ENCODE measurements at places on chromosomes 5 and 9.

- no peak for DNase-seq
Observed at GRCh38 chr9:114072184-114073140, 5.6 kb downstream of the AMBP start.

DNA sequence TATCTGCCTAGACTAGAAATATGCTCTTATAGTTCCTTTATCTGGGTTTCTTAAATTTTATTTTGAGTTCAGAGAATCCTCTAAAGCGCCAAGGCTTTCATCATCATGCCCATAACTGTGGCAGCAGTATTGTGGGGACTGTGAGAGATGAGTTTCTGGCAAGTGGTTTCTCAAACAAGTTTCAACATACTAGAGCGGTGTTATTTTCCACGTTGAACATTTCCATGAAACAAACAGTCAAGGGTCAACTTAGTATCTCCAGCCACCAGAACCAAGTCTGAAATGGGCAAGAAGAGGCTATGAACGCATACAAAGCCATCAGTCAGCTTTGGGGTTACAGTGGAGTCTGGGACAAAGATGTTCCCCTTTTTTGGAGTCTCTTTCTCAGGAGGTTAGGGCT is 40.3 kb downstream of the SERINC5 start:
- DNase-seq = no peak

- no peak for DNase-seq
Observed at GRCh38 chr9:135043345-135043744, 44.1 kb upstream of the OLFM1 start.

DNA sequence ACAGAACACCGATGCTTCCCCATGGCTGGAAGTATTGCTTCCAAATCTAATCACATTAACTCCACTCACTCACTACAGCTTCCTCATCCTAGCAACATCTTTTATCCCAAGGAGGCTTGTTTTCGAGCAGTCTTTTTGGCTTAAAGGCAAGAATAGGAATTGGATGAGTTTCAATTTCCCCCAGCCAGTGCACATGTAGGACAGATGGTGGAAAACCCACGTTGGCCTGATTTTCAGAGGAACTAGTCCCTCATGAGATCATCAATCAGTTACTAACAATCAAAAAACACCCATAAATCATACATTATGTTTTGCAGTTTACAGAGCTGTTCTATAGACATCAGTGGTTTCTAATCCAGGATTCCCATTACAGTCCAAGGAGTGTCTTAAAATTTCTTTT is 48.5 kb upstream of the AGXT2 start:
- DNase-seq = no peak

DNA sequence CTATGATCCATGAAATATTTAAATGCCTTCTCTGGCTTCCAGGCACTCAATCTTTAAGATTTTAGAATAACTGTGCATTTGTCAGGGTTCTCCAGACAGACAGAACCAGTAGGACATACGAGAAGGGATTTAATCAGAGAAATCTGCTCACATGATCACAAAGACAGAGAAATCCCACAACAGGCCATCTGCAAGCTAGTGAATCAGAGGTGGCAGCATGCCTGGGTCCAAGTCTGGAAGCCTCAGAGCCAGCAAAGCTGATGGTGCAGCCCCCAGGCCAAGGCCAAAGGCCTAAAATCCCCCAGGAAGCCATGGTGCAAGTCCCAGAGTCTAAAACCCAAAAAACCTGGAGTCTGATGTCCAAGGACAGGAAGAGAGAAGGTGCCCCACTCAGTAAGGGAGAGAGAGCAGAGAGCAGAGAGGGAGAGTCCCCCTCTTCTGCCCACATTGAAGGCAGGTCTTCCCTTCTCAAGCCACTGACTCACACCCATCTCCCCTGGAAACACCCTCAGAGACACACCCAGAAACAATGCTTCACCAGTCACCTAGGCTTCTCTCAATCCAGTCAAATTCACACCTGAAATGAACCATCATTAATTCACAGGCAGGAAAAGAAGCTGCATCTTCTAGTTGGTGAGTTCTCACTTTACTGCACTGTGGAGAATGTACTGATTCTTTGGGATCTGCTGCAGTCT is 48.7 kb downstream of the CAMSAP1 start:
- no peak for DNase-seq

DNA sequence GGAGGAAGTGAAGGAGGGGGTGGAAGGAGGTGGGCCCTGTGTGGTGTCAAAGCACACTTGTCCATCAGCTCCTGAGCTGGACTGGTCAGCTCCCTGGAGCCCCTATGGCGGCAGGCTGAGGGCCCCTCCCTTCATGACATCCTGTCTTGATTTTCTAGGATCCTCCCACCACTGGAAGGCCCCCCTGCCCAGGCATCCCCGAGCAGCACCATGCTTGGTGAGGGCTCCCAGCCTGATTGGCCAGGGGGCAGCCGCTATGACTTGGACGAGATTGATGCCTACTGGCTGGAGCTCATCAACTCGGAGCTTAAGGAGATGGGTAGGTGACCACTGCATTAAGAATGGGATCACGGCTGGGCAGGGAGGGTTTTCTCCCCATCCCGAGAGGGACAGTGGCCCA is 34.2 kb downstream of the JADE2 start:
- DNase-seq = no peak

DNA sequence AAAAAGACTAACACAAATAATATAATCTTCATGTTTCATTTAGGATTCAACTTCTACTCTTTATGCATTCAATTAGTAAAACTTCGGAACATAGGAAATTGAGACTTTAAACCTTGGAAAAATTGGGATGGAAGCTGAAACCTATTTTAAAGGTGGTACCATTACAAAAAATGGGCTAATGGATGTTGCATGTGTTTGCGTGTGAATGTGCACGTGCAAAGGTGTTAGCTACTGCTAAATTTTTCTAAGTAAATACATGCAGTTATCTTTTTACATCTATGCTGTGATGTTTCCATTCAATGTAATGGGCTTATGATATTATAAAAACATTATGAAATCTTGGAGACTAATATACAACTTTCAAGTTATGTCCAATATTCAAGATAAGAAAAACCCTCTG is 134.8 kb downstream of the CDH10 start:
- no peak for DNase-seq

- no peak for DNase-seq
Observed at GRCh38 chr5:10471677-10472076, 30.0 kb downstream of the ROPN1L start.

GRCh38 chr5:16461782-16462181 is 3.8 kb downstream of the ZNF622 start:
- no peak for DNase-seq

- DNase-seq = no peak
Observed at GRCh38 chr5:67792891-67793290, 422.7 kb upstream of the PIK3R1 start.

GRCh38 chr5:122182491-122182921 is 53.2 kb downstream of the ZNF474 start:
- no peak for DNase-seq

- DNase-seq = no peak
Observed at GRCh38 chr5:177494346-177495195, 2.8 kb downstream of the PDLIM7 start.

DNA sequence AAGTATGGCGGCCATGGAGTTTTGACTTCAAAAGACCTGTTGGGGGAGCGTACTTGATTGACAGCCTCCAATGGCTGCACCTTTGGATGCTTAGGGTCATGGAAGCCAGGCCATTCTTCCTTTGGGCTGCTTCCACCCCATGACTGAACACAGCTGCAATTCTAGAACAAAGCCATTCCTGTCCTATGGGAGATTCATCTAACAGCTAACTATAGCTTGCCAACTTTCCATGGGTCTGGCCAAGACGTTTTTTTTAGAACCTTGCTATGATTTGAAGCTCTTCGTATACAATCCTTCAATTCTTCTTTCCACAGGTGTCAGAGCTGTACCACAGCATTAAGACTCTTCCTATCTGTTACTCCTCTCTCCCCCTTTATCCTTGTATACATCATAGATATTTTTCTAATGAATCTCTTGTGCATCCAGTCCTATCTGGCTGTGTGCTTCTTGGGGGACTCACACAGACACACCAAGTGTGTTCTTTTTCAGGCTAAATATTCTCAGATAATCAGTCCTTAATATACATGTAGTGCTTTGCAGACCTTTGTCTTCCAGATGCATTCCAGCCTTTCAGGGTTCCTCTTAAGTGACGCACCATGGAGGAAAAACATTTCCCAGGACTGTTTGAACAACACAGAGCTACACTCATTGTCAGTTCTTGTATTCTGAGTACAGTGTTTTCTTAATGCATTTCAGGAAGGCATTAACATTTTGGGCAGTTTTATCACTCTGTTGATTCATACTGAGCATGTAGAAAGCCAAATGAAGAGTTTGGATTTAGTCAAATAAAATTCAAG is 198.9 kb downstream of the TAF11L14 start:
- no peak for DNase-seq

GRCh38 chr5:14185326-14186058 is 42.4 kb downstream of the TRIO start:
- no peak for DNase-seq

DNA sequence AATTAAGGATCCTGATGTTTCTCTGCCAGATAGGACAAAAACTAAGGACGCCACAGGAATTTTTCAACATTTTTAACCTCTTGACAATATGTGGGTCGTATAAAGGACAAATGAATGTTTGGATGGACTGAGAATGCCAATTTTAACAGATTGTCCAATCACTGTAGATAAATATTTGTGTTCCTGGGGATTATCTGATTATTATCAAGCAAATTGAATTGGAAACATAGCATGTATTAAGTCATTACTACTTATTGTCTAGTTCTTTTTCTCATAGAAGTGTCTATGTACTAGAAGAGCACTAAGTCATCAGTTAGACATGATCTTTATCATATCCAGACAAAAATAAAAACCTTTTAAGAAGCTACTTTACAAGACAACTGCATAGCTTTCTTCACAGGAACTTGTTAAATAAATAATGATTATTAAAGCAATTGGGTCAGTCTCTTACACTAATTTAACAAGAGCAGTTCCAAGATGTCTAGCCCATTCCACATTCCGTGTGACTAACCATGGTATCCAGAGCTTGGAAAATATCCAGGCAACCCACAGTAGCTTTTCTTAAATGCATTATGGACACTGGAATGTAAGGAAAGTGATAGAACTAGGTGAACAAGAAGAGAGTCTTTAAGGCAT is 127.5 kb upstream of the CDKN2B start:
- DNase-seq = no peak

DNA sequence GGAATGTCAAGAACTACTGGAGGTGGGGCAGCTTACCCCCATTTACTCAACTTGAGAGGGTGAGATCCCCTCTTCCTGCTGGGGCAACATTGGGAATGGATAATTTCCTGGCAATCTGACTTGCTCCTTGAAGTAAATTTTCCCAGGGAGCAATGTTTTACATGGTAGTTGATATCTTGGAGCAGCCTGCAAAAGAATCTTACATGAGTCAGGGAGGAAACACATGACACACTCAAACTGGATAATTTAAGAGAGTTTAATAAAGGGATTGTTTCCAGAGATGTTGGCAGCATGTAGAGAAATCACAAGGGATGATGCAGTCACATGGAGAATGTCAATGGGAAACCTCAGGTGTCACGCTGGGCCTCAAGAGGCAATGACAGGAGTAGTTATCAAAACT is 212.5 kb downstream of the GAS1 start:
- no peak for DNase-seq

DNA sequence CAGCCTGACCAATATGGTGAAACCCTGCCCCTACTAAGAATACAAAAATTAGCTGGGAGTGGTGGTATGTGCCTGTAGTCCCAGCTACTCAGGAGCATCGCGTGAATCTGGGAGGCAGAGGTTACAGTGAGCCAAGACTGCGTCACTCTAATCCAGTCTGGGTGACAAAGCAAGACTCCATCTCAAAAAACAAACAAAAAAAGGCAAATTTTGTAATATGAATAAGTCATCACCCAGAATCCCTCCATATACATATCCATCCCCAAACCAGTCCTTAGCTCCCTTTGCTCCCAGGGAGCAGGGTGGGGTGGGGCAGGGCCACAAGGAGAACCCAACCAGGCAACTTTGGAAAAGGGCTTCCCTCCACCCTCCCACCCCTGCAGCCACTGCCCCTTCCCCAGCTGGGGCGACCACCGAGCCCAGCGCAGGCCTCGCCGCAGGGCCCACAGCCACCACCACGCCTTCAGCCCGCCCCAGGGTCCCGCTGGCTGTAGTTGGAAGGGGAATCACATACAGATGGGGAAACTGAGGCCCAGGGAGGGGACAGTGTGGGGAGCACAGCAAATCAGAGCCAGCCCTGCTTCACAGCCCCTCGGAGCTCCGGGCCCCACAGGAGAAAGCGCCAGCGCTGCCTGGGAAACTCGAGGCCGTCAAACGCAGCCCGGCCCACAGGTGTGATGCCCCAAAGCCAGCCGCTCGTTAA is 7.8 kb downstream of the NOTCH1 start:
- DNase-seq = no peak

- no peak for DNase-seq
Observed at GRCh38 chr5:59330680-59331079, 562.8 kb downstream of the PDE4D start.

DNA sequence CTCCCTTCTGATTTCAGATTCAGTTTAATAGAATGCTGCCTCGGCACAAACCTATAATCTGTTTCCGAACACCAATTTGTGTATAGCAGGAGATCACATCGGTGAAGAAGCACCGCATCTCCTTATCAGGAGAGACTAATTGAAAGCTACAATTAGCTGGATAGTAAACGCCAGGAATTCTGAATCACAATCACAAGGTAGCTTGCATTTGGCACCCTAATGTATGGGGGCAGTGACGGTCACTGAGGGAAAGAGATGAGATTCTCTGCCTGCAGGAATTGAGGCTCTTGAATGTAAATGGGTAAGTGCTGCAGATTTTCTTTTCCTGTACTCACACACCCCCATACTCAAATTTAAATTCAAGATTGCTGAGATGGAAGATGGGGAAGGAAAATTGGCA is 373.6 kb upstream of the ZNF608 start:
- no peak for DNase-seq

GRCh38 chr5:168125445-168126199 is 165.8 kb upstream of the WWC1 start:
- DNase-seq = no peak

DNA sequence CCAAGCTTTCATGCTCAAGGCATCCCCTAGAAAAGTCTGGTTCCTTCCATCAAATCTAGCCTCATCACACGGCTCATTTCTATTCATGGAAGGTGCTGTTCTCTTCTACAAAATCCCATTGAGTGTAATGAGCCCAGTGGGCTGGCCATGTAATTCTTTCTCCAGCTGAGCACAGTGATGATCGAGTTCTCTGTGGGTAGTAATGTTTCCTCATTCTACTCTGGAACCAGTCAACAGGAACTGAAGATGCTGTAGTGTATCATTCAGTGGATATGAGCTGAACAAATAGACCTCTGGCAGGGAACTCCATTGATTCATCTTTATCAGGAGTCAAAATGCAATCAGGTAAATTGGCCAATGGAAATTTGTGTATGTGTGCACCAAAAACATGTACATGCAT is 149.2 kb downstream of the LRRC70 start:
- no peak for DNase-seq

- no peak for DNase-seq
Observed at GRCh38 chr5:143153332-143154119, 250.0 kb downstream of the NR3C1 start.

DNA sequence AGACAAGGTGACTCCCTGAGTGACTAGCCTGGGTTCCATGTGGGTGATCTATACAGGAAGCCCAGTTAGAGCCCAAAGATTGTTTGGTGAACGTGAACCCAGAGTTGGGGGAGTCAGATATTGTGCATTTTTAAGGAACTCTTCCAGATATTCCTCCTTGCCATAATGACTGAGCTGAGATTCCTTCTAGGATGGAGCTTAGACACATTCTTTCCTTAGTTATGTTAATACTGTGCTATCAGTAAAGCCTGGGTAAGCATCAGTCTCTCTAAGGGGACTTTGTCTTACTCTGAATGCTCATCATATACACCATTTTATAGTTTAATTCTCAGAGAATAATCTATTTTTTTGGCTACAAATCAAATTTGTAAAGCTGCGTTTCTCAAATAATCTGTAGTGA is 68.1 kb downstream of the FOXB2 start:
- DNase-seq = no peak
